ENCODE measurements at places on chromosomes 11 and 22. TPM values are rescaled to one million over a fixed set of nuclear protein-coding genes. Genes with fewer than 3 reads are reported as not detected.

DNA sequence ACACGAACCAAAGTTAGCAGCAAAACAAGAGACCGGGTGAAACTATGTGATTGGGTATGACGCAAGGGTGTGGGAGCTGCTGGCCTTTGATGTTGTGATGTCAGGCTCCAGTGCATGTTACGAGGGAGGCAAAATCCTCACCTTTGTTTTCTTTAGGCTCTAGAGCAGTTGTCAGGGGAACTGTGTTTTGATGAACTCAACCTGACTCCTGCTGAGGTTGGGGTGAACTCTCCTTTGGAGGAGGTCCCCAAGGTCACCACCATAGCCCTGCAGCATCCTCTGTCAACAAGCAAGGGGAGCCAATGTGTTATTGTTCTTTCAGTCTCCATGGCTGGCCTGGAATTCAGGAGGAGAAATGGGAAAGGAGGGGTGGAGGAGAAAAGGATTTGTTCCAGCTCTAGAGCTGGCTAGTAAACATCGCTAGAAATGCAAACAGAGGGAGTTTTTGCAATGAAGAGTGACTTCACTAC lies 33.8 kb downstream of the RASSF10 start:
- ATAC-seq: peak; percentile 37

DNA sequence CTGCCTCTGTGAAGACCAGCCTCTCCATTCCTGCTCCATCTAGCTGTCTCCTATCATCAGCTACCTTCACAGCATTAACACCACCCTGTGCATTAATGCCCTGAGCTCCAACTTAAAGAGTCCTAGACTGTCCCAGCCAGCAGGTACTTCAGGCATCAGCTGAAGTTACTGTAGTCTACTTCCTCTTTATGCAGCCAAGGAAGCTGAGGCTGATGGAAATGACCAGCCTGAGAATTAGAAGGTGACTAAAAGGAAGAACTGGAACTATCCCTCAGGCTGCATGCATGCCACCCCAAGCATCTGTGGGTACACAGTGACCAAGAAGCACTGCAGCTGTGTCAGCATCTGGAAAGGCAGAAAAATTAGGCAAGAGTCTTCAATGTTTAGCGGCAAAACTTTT lies 28.2 kb downstream of the MS4A10 start:
- no peak for ATAC-seq

DNA sequence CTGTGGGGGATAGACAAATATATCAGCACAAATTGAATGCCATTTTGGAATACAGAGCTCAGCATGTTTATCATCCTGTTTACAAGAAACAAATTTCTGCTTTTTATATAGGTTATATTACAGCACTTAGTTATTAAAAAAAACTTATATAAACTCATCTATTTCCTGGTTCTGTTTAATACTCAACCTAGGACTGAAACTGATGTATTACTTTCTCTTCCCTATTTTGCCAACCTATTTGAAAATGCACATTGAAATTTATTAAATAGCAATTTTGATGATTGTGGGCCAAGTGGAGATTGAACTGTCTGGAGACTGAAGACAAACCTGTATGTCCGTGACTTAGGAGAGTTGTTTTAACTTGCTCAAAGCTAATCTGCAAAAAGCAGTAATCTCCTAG lies 288.3 kb upstream of the ANO3 start:
- no peak for ATAC-seq

DNA sequence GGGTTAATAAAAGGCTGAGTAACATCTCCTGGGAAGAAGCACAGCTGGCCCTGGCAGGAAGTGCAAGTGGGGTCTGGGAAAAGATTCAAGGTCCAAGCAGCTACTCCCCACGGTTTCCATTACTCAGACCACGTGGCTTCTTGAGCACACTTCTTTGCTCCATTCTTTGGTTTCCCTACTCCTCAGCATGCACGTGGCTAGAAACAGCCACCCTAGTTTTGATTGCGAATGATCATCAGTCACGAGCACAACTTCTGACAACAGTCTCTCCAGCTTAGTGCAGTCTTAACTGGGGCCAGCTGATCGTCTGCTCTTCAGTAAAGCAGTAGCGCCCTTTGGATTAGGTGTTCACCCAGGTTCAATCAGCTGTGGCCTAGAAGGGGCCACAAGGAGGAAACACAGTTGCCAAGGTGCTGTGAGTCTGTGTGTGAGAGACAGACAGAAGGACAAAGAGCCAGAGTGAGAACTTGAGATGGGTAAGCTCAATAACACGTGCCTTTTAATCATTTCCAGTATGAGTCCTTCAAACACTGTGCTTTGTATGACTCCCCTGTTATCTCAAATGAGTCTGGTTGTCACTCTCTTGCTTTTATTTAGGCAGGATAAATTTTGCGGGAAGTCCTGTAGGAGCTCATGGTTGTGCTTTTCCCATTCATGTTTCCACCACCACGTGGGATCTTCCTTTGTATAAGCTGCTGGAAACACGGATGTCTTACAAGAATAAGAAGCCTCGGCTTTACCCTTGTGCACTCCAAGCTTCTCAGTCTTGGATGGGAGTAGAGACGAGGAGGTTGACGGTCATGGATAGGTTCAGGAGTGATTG lies 901 bp upstream of the PARVA start:
- no peak for ATAC-seq

GRCh38 chr11:74478877-74479731 lies 11.8 kb upstream of the KCNE3 start:
- no peak for ATAC-seq

DNA sequence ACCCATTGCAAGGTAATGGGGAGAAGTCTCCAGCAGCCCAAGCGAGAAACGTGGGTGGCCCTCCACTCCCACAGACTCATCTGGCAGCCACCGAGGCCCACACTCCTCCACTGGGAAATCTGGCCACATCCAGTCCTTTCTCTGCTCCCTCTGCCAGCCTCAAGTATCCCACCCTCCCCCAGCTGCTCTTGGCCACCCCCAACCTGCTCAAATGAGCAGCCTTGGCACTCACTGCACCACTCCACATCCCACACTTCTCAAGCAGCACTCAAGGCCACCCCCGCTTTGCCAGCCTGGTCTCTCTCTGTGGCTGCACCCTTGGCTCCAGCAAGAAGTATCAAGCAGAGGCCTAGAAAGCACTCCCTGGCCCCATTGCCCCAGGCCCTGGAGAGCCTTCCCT lies 28.2 kb downstream of the SLC22A12 start:
- no peak for ATAC-seq

DNA sequence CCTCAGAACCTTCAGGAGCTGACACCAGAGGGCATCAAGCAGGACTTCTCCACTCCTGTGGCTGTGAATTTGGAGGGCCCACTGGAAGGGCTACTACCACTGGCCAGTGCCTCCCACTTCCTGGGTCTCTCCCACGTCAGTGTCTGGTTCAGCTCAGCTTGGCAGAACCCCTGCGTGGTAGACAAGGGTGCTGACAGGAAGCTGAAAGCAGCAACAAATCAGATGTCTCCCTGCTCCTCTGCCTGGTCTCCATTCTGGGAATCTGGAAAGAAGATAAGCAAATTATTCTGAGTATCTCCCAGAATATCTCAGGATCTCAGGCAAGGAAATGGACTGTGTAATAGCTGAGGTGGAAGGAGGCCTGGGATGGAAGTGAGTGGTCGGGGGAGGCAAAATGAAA lies 61.5 kb downstream of the TMPRSS5 start:
- ATAC-seq: no peak

- ATAC-seq: peak; percentile 28
Observed at GRCh38 chr22:30420347-30421125, 5.0 kb upstream of the MTFP1 start.

GRCh38 chr22:43509337-43509736 lies 97.5 kb downstream of the MPPED1 start:
- ATAC-seq: no peak

DNA sequence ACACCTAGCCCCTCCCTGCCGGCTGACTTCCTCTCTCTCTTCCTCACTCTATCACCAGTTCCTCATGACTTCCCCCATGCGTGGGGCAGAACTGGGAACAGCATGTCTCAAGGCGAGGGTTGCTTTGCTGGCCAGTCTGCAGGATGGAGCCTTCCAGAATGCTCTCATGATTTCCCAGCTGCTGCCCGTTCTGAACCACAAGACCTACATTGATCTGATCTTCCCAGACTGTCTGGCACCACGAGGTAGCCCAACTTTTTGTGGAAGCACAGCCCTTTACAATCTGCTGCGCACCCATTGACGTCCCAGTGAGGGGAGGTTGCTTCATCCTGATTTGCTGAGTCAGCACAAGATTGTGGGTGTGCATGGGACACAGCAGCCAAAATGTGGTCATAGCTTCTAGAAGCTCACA lies 8.6 kb downstream of the TCN2 start:
- ATAC-seq: peak; percentile 21

GRCh38 chr11:122186439-122187080 lies 70.5 kb upstream of the BLID start:
- ATAC-seq: peak; percentile 88

DNA sequence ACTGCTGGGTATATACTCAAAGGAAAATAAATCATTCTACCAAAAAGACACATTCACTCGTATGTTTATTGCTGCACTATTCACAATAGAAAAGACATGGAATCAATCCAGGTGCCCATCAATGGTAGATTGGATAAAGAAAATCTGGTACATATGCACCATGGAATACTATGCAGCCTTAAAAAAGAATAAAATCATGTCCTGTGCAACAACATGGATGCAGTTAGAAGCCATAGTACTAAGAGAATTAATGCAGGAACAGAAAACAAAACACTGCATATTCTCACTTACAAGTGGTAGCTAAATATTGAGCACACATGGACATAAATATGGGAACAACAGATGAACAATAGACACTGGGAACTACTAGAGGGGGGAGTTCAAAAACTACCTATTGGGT lies 96.3 kb downstream of the FAM76B start:
- ATAC-seq: no peak

DNA sequence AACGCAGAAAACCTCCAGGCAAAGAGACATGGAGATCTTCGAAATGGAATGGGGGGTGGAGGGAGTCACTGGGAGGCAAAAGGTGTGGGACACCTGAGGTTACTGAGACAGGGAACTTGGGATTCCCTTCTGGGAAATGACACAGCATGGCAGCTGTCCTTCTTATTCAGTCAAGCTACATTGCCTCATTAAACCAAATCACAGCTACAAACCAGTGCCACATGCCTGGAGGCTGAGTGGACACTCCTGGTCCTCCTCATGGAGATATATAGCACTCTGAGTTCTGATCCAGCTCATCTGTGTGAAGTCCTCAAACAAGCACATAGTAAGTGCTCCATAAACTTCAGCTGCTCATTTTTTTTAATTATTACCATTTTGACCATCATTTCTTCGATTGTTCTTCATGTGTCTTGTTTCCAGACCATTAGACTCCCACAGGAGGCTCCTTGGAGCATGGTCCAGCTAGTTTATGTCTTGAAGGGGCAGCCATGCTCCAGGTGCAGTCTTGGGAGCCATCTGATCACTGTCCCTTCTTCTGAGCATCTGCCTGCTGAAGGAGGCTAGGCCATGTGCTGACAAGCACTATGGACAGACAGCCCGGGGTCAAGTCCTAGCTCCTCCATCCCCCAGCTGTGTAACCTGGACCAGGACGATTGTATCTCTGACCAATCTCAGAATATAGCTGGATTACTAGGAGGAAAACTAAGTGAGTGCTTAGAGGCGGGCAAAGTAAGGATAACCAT lies 9.7 kb upstream of the FXYD2 start:
- no peak for ATAC-seq

Gene POLD3
- 13.5 TPM for total RNA-seq

Gene NOX4
- total RNA-seq: 0.16 TPM

Gene FOSL1
- total RNA-seq: 28.9 TPM

Gene FAM181B
- 0.28 TPM for total RNA-seq
